Stimulated activated CD4-positive, alpha-beta T cell treated with anti-CD3 and anti-CD28 coated beads, Interleukin-2, amount 100 ng/mL, for 48 hours (primary cell): ENCODE measurements at places on chromosomes 5 and 9.
A peak's percentile ranks its signal among the peaks of the same experiment; 100 is the strongest.

DNA sequence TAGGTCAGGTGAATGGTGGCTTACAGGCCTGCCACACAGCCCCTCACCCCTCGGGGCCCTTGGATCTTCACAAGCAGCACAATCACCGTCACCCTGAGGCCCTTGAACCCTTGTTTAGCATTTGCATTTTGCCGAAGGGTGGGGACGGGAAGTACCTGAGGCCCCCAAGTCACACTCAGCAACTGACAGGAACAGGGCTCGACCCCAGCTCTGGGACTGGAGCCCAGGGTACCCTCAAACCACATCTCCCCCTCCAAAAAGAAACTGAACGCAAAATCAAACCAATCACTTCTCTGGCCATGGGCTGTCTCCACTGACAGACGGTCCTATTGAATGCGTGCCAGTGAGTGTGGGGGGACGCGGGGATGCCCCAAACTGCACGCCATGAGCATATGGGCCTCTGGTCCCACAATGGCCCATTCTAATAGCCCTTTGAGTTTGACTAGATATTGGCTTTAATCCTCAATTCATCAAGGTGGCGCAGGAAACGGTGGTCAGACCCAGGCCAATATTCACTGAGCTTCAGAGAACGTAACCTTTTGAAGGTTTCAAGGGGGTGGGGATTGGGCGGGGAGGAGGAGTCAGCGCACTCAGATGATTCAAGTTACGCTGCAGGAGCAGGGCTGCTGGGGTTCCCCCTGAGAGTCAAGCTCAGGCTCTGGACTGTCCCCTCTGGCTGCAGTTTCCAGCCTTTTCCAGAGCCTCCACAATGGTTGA, 176.0 kb downstream of the DAB2IP start:
- DNase-seq, result no peak

DNA sequence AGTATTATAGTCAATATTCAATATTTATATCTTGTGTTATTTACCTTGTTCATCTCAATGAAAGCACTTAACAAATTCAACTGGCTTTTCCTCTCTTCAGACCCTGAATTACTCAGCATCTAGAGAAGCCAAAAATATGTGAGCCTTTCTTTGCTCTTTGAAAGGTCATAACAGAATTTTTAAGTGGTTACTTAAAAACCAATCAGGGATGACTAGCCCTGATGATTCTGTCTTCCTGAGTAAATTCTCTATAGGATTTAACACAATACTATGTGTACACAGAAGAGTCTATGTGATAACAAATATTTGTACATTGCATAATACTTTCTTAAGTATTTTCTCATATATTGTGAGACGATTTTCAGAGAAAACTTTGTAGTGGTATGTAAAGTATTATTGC, 546.3 kb downstream of the MAT2B start:
- DNase-seq, result no peak

GRCh38 chr9:110015759-110016158, 192.2 kb downstream of the C9orf152 start:
- DNase-seq, result no peak

- DNase-seq, result no peak
These were observed 166.3 kb downstream of the PDE4D start for GRCh38 chr5:59727186-59727585.

DNA sequence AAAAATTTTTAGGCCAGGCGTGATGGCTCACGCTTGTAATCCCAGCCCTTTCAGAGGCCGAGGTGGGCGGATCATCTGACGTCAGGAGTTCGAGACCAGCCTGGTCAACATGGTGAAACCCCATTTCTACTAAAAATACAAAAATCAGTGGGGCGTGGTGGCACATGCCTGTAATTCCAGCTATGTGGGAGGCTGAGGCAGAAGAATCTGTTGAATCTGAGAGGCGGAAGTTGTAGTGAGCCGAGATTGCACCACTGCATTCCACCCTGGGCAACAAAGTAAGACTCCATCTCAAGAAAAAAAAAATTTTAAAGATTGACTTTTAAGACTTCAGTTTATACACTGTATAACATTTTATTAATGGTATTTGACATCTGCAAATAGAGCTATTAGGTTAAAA, 60.1 kb upstream of the GNAQ start:
- no peak for DNase-seq

DNA sequence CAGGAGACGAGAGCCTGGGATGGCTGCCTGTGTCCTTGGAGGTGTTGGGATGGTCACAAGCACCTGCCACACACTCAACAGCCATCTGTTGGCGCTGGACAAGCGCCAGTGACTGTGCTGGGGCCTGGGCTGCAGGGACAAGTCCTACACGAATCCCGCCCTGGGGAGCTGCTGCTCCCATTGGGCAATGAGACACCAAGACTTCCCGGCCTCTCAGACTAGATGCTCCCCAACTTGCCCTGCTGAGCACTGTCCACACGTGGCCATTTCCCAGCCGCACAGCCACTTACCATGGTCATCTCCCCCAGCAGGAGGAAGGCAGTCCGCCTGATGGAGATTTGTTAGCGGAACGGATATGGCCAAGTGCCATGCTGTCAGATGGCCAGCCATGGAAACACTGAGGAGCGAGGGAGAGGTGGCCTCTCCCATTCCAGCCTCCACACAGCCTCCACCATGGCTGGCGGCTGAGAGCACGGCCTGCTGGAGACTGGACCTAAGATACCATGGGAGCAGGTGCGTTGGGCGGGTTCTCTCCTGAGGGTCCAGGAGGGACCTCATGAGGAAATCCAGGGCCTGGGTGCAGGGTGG, 43.9 kb downstream of the PRRT1B start:
- no peak for DNase-seq

GRCh38 chr5:58462623-58463230, 2.8 kb upstream of the PLK2 start:
- DNase-seq, result peak; percentile 30

GRCh38 chr5:113201715-113202114, 225.1 kb downstream of the DCP2 start:
- no peak for DNase-seq

DNA sequence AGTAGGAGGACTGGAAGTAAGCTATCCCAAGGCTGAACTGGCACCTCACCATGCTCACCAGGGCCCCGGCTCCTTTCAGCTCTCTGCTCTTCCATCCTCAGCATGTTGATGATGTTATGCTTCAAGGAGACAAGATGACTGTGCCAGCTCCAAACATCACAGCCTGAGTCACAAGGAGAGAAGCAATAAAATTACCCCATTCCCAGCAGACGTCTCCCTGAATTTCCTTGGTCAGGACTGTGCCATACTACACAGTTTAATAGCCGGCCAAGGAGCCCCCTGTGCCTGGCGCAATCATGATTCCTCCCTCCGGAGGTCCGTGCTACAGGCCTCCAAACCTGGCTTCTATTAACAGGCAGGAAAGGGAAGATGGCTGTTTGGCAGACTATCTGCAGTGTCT, 51.2 kb upstream of the ROR2 start:
- DNase-seq, result no peak

GRCh38 chr9:101791938-101792337, 53.5 kb upstream of the GRIN3A start:
- DNase-seq, result no peak

DNA sequence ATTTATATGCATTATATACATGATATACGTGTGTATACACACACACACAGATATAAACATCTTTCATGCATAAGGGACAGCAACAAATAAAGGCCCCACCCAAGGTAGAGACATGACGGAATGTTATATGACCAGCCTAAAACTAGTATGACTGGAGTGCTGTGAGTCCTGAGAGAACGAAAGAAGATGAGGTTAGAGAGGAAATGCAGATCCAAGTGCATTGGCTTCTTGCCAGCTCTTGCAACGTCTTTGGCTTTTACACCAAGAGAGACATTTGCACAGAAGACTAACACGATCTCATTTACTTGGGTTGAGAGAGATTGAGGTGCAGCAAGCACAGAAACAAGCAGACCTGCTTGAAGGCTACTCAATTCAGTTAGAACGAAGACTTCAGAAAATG, 23.0 kb downstream of the CDH10 start:
- DNase-seq, result no peak

GRCh38 chr9:76629205-76629990, 134.8 kb upstream of the PCA3 start:
- no peak for DNase-seq

- DNase-seq, result no peak
These were observed 27.7 kb downstream of the FST start for GRCh38 chr5:53508125-53508524.

- no peak for DNase-seq
These were observed 33.8 kb downstream of the MACROH2A1 start for GRCh38 chr5:135365281-135365680.

DNA sequence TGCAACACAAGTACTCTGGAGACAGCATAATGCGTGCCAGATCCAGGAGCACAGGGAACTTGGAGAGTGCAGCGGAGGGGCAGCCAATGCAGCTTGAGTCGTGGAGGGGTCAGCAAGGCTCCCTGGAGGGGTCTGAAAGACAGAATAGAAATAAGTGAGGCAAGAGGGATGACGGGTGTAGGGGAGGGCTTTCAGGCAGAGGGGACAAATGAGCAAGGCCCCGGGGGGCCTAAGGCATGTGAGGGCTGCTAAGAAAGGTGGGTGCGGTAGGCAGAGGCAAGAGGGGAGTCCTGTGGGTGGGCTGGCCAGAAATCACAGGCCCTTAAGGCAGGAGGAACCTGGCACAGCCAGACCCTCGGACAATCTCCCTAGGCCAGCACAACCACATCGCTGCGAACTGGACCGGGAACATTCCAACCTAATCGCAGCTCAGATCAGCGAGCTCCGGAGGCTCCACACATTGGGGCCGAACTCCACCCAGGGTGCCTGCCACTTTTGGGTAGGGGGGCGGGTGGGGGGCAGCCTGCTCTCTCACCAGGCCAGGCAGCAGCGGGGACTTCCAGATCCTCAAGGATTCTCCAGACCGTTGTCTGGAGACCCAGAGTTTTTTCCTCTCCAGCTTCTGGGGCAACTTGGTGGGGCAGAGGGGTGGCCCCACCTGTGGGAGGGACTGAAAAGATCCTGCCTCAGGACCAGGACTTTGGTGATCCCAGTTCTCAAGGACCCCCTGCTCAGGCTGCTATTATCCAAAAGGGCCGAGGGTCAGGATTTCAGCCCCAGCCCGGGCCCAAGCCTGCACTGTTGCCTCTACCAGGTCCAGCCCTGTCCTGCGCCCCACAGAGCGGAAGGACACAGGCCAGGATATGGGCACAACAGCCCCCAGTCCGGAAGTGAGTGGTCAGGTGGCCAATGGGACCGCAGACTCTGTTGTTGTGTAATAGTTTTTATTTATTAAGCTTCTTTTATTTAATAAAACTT, 22.7 kb upstream of the CYSTM1 start:
- no peak for DNase-seq

GRCh38 chr5:110916381-110917049, 155.0 kb upstream of the TSLP start:
- DNase-seq, result no peak

DNA sequence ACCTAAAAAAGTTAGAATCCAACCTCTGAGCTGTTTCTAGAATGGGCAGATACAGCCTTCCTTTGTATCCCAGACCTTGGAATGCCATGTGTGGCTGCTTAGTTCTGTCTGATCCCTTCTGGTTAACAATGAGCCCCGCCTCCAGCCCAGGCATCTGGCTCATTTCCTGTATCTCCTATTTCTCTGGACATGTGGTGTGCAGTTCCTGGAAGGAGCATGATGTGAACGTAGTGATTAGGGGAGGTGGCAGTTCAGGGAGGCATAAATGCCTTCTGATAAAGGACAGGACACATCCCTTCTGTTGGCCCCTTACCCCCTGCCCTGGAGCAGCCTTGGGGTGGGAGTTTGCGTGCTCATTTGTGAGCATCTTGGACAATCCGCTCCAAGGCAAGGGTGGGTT, 243.0 kb downstream of the ZSWIM6 start:
- DNase-seq, result no peak

- DNase-seq, result no peak
These were observed 659.3 kb downstream of the TLE1 start for GRCh38 chr9:81030027-81030426.

DNA sequence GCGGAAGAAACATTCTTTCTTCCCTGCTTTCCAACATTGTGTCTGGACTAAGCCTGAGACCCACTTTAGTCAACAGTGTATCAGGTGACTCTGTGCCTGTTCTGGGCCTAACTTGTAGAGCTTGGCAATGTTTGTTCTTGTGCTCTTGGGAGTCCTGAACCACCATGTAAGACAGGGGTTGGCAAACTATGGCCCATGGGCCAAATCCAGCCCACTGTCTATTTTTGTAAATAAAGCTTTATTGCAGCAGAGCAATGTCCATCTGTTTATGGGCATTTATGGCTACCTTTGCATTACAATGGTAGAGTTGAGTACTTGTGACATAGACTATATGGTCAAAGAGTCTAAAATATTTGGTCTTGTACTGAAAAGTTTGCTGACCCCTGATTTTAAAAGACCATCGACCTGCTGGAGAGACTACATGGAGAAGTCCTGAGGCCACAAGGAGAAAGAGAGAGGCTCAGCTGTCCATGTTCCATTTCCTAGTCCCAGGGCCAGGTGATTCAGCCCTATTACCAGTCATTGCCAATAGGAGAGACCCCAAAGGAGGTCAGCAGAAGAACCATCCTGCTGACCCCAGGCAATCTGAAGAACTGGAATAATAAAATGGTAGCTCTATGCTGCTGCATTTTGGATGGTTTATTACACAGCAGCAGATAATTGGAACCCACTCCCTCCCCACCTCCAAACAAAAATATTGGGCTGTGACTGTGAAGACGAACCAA, 211.3 kb downstream of the AUH start:
- DNase-seq, result no peak

DNA sequence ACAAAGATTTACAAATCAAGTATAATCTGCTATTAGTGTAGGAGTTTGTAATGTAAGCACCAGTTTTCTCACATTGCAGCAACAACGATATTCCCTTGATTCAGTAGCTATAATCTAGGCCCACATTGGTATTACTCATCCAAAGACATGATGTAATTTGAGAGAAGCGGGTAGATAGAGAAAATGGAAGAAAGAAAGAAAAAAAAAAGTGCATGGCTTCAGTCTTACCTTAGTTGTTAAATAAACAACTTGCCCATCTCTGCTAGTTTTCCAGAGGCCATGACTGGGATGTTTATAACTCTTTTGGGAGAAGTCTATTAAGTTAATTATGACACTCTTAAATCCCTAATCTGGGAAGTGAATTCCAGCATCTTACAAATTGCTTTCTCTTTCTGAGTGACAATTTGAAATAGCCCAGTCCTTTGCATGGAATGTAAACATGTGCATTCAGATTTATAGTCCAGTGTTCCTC, 2.8 kb downstream of the MELK start:
- DNase-seq, result no peak

DNA sequence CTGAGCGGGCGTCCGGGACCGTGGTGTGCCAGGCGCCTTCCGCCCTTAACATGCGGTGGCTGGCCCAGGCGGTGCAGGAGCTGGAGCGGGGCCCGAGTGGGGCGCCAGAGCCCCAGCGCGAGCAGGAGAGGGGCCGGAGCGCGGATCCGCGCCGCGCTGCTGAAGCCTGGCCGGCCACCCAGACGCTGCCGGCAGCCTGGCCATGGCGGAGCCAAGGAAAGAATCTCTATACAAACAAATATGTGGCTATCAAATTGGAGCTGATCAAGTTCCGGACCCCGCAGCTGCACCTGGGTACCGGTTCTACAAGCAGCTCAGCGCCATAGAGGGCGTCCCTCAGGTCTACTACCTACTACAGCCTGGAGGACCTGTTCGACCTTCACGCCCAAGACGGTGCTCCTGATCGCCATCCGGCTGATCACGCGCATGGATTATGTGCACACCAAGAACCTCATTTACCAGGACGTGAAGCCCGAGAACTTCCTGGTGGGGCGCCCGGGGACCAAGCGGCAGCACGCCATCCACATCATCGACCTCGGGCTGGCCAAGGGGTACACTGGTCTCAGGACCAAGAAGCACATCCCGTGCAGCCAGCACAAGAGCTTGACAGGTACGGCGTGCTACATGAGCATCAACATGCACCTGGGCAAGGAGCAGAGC, 55.8 kb downstream of the JAK2 start:
- no peak for DNase-seq
